GM13977 (cell line): ENCODE measurements at places on chromosomes 5 and 9.

DNA sequence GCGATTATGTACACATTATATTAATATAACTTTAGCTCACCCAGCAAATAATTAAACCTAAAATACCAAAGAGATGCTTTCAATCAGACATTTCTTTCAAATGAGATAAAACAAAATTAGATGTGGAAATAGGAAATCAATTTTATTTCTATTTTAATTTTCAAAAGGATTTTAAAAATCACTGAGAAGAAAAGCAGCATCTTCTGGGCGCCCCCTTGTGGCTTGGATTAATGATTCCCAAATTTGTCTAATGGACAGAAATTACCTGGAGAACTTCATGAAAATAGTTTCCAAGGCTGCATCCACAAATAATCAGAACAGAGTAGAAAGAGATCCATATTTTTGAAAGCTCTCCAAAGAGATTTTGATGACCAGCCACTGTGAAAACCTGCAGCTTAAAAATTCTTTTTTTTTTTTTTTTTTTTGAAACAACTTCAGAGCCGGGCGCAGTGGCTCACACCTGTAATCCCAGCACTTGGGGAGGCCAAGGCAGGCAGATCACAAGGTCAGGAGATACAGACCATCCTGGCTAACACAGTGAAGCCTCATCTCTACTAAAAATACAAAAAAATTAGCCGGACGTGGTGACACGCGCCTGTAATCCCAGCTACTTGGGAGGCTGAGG is 50.9 kb upstream of the CEMIP2 start:
- DNase-seq: peak; percentile 10

DNA sequence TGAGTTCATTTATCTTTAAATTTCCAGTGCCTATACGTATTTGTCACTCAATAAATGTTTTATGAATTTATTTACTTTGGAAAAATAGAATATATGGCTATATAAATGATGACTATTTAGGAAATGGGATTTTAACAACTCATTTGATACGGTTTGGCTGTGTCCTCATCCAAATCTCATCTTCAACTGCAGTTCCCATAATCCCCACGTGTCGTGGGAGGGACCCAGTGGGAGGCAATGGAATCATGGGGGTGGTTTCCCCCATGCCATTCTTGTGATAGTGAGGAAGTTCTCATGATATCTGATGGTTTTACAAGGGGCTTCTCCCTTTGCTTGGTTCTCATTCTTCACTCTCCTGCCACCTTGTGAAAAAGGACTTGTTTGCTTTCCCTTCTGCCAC is 187.6 kb upstream of the EFNA5 start:
- DNase-seq: no peak

DNA sequence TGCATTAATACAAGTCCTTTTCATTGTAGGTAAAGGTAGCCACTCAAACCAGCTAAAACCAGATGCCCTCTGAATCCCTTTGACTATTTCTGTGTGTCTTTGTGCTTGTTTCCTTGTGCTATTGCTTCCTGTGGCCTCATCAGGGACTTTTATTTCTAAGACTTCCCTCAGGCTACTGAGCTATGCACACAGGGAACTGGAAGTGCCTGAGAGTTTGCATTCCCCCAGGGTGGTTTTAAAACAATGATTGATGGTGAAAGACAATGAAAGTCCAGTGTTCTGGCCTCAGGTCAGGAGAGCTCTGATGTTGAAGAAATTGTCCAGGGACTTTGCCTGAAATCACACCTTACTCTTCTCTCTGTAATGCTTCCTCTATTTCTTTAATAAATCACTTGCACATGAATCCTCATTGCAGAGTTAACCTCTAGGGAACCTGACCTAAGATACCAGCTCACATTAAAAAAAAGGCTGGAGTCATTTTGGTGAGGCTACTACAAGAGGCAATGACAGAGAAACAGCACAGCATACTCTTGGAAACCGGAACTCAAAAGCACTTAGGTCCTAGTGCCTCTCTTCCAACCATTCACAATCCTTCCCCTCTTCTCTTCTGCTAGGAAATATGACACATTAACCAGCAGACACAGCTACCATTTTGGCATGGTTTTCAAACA is 158.1 kb upstream of the NREP start:
- no peak for DNase-seq

GRCh38 chr5:179820483-179821297 is at the start of gene SQSTM1:
Gene SQSTM1 (plus strand): TSS chr5:179820905. CDS start chr5:179820937, 32 bp downstream.
- DNase-seq: peak; percentile 95

GRCh38 chr5:110738503-110738811 is 350 bp upstream of the SLC25A46 start:
- DNase-seq: peak; percentile 72

DNA sequence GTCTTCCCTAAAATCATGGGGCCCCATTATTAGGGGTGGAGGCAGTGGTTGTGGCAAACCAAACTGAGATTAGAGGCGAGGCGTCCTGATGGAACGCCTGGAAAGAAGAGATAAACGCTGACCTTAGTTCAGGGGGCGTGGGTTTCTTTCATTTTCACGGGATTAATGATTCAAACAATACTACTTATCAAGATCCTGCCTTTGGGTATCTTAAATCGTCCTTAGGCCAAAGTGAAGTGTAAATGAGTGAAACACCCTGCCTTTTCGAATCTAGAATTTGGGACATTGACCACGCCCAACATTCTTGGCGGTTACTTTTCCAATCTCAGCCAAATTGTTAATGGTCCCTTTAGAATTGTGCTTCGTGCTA is 1.0 kb upstream of the UBTD2 start:
- DNase-seq: no peak

- DNase-seq: no peak
Measured at GRCh38 chr5:132050661-132051552, 9.5 kb upstream of the IL3 start.

DNA sequence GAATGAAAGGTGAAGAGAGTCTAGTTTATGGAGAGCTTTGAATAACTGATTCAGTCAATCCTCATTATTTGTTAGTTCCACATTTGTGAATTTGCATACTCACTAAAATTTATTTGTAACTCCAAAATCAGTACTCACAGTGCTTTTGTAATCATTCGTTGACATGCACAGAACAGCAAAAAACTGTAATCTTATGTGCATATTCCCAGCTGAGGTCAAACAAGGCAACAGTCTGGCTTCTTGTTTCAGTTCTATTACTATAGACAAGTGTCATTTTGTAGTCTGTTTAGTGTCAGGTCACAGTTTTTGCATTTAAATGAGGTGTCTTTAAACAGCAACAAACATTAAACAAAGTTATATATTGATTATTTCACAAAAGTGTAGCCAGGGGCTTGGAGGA is 142.5 kb downstream of the RNF180 start:
- no peak for DNase-seq

DNA sequence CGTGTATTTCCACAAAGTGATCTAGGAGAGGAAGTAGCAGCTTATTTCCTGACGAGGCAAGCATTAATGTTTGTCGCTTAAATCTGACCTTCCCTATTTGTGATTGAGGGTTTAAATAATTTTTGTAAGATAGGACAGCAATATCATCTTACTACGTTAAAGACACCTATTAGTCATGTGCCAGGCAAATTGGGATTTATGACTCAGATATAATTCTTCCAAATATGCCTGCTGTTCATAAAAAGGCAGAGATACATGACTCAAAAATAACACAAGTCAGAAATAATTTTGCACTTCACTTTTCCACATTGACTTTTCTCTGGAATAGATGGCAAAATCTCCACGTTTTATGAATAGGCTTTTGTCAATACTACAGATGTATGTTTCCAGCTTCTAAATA is 43.0 kb upstream of the CDH12 start:
- no peak for DNase-seq

DNA sequence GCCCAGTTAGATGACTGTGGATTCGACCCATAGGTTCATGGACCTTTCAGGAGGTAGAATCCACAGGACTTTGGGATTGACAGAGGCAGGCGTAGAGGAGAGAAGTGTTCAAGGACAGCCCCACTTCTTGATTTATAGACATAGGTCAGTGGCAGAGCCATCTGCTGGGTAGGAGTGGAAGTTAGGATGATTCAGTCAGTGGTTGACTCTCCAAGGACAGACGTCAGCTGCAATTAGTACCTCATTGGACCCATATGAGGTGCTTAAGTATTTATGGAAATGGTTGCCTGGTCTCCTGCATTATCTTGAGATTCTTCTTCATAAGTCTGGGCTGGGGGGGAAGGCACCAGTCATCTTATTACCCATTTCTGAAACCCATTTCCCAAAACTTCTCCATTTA is 70.9 kb downstream of the SH3RF2 start:
- DNase-seq: no peak

- no peak for DNase-seq
Measured at GRCh38 chr5:107860044-107860443, 189.3 kb upstream of the EFNA5 start.

DNA sequence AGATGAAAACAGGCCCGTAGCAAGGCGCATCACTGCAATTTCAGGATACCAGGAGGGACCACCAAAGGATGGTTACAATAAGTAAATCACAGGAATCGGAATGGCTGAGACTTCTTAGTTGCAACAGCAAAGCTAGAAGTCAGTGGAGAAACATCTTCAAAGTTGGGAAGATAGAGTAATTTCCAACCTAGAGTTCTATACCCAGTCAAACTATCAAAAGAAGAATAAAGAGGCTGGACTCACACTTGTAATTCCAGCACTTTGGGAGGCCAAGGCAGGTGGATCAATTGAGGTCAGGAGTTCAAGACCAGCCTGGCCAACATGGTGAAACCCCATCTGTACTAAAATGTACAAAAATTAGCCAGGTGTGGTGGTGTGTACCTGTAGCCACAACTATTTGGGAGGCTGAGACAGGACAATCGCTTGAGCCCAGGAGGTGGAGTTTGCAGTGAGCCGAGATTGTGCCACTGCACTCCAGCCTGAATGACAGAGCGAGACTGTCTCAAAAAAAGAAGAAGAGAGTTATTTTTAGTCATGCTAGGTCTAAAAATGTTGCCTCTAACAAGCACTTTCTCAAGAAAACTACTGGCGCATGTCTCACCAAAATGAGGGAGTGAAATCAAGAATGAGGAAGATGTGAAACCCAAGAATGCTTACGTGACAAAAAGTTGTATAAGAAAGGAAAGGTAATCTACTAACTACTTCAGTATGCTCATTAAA is 267.7 kb downstream of the DENND1A start:
- peak; percentile 26 for DNase-seq

DNA sequence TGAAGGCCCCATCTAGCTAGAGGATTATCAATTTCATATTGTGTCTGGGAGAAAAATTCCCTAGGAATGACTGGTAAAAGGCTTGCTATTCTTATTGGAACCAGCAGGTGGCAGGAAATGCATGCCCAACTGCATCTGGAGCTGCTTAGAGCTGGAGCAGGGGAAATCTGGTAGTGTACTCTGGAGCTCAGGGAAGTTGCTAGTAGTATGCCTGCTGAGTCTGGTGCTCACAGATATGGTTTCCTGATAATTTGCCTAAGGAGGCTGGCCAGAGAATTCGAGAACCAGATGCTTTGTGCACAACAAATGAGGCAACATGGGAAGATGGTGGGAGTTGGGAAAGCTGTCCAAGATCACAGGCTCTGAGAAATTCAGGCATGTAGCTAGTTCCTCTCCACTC is 53.7 kb downstream of the G3BP1 start:
- DNase-seq: peak; percentile 36

DNA sequence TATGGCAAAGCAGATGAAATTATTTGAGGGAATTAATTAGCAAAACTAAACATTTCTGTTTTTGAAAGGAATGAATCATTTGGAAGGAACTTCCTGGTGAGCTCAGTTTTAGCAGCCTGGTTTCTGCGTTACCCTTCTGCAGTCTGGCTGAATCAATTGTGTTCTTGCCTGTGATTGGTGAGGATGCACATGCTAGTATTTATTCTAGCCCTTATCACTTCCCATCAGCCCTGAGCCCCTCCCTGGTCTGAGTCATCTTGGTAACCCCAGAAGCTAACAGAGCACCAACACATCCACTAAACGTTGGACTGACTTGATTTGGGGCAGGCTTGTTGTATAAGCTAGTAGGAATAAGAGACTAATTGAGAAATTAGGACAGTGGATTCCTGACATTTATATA is 6.6 kb downstream of the TJP2 start:
- DNase-seq: no peak

GRCh38 chr9:109440117-109440515 is 58.0 kb downstream of the PTPN3 start:
- no peak for DNase-seq

DNA sequence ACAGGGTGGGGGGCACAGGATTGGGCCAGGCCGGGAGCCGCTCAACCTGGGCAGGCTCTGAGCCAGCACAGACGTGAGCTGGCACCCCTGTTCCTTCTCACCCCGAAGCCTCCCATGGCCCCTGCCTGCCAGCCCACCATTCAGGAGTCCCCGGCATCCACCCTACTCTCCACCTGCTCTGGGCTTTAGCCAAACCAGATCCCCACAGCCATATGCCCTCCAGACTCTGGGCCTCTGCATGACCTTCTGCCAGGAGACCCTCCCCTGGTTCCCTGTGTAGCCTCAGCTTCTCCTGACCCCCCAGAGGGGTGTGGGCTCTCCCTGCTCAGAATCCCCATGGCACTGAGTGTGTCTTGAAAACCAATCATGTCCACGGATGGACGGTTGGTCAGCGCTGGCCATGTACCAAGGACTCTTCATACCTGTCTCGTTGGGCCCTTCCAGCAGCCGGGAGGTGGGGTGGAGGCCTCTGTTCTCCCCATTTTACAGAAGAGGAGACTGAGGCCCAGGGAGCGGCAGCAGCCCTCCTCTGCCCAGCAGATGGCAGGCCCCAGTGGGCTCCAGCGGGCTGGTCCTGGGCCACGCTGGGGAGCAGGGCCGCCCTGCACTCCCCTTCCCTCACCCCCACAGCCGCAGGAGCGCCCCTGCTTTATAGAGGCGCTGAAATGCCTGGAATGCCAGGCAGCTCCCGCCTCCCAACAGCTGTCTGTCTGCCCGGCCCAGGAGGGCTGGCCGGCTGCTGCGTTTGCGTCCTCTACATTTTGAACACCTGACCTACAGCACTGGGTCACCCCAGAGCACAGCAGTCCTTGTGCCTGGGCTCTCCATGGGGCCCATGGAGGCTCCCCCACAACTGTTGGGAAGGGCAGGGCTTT is 3.5 kb upstream of the MYMK start:
- DNase-seq: no peak

GRCh38 chr5:157539503-157540022 is 36.0 kb downstream of the ADAM19 start:
- DNase-seq: no peak

DNA sequence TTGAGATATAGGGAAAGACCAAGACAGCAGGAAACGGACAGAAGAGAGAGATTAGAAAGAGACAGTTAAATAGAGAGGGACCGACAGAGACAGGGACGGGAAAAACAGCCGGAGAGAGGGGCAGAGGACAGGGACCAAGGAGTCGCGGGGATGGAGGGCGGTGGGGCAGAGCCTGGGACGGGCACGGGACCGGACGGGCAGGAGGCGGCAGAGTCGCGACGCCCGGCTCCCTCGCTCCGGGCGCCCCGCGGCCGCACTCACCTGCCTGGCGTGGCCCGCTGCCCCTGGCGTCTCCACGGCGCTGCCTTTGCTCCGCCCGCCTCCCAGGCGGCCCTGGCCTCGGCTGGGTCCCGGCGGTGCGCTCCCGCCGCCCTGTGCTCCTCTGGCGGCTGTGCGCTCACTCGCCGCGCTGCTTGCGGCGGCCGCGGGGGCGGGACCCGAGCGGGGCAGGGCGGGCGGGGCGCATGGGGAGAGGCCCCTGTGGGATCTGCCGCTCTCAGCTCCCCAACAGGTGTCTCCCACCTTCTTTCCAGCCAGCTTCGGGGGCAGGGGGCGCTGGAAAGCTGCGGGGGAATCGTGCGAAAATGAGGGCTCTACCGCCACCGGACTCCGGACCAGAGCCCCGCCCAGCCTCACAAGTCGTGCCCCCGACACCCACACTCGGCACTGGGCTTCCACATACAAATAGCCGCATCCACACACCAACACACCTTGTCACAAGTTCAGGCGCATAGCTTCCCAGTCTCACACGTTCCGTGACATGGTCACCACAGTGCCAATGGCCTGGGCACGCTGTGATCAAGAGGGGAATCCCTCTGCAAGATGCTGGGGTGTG is at the start of gene ARID3C:
Gene ARID3C (minus strand): TSS at position 411 of the 835 bp plus-strand sequence. CDS start 1,052 bp downstream, outside the sequence.
- DNase-seq: peak; percentile 65
